ENCODE measurements at places on chromosomes 7 and 10. TPM values are rescaled to one million over a fixed set of nuclear protein-coding genes. Genes with fewer than 3 reads are reported as not detected.

CCDC6 gene
- 45.6 TPM for total RNA-seq

MGAM2 gene
- total RNA-seq: not detected

- no peak for DNase-seq
Observed at GRCh38 chr7:148398844-148399365, 191.7 kb upstream of the C7orf33 start.

- no peak for DNase-seq
Observed at GRCh38 chr7:158327571-158328180, 259.9 kb downstream of the PTPRN2 start.

DNA sequence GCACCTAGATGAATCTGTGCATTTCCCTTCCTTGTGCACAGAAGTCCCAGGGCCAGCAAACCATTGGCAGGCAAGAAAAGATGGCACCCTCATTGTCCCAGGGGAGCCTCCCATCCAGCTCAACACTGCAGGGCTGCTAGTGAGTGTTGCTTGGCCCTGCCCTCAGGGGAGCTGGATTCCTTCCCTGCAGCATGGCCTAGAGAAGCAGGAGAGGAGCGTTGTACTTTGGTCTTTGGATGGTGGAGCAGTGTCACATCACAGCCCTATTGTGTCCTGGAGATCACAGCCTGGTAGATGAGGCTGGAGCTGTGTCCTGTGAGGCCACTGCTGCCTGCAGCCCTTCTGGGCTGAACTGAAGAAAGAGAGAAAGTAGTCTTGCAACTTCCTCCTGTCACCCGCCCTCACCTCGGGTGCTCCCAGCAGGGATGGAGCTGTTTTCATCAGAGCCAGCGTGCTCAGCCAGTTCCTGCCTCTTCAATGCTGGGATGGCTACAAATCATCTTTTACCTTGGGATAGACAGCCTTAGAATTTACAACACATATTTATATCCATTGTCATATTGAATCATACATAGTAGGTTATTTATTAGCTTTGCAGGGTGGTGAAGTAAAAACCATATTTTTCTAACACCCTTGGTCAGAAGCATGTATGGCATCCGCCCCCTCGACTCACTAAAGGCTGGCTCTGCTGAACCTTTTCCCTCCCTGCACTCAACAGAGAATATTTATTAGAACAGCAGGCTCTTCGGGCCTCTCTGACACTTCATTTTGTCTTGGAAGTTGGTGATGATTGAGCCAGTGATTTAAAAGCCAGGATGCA lies 43.1 kb upstream of the FAM180A start:
- no peak for DNase-seq

ZNF282 gene
- 23.9 TPM for total RNA-seq

DNA sequence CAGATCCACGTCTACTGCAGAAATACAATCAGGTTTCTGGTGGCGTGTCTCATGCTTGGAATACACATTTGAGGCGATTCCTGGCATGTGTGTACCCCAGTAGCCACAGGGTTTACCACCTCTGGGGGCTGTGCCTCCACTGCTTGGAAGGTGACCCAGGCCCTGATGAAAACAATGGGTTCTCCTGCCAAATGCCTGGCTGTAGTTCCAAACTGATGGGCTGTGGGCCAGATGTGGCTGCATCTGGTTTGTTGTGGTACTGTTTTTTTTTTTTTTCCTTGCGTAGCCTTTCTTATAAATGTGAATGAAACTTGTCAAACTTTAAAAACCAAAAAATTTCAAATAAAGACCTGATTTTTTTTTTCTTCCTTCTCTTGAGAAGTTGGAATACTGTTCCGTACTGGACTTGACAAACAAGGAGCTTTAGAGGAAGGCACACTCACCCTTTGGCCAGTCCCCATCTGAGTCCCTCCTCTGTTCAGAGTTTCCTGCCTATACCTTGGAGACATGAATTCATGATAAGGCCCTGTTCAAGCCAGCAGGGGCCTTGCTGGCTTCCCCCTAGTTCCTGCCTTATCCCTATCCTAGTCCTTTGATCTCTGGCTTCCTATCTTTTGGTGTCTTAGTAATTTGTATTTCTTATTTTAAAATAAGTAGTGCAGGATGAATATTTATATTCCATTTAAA lies 217.1 kb downstream of the PHTF2 start:
- no peak for DNase-seq

GRCh38 chr10:60456053-60456452 lies 66.4 kb upstream of the ANK3 start:
- DNase-seq: no peak

DNA sequence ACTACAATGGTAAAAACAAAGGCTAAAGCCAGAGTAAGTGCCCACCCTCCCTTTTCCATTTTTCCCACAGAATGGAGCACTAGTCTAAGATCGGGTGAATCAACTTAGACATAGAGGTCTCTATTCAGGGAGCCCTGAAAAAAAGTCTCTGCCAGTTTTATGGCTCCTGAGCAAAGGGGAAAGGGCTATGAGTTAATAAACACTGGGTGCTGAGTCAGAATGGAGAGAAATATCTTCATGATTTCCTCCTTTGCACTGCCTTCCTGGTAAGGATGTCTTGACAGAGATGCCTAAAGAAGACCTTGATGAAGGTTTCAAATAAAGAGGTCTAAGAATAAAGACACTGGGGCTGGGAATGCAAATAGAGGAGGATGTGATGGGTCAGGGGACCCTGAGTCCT lies 607.4 kb upstream of the MBL2 start:
- DNase-seq: no peak

ATG9B gene
- total RNA-seq: 0.55 TPM

- no peak for DNase-seq
Observed at GRCh38 chr10:131315344-131315743, 3.8 kb upstream of the TCERG1L start.

DNA sequence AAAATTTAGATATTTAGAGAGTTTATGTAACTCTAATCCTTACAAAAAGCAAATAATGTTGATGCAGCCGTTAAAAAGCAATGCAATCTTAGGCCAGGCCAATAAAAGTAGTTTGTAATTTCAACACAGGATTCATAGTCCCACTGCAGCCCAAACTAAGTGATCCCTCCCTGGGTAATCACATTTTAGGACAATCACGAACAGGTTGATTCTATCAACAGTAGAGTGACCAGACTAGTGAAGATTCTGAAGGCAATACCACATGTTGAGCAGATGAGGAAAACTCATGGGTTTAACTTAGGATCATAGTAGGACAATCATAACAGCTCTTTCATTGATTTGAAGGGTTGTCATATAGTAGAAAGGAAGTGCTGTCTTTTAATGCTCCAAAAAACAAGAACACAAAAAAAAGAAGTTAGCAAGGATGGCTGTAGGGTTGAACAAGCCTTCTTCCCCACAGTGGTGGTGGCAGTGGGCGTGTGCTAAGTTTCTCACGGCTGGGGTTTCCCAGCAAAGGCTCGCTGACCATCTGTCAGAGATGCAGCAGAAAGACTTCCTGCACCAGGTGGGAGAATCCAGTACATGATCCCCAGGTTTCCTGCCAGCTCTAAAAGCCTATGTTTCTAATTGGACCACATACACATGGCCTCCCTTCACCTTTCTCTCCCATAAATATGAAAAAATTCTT lies 212.2 kb downstream of the CHRM2 start:
- DNase-seq: no peak

UCN3 gene
- not detected for total RNA-seq

All from adrenal gland (tissue), 19 donors.